ENCODE measurements at places on chromosomes 16 and 17.

DNA sequence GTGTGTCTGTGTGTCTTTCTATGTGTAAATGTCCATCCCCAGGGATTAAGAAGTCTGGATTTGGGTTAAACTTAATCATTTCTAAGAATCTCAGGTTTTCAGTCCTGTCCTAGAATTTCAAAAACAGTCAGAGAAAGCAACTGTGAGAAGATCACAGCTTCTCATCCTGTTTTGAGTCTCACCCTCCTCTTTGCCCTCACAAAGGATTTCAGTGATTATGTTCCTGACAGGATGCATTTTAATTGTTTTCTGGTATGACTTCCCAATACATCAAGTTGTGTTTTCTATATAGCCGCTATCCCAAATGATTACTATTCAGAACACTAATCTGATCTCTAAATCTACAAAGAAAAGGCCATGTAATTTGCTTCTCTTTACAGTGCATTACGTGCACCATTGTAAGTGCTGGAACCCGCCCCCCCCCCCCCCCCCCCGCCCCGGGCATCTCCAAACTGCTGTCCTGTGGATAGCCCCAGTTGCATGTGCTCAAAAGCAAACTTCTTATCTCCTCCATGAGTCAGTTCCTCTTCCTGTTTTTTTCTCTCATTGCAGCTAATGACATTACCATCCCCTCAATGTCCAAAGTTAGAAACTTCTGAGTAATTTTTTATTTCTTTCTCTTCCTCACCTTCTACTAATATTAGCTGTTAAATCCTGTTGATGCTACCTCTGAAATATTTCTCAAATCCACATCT, 73.9 kb downstream of the CDH13 start:
- DNase-seq, result no peak

GRCh38 chr17:9271989-9272388, 250.7 kb downstream of the NTN1 start:
- DNase-seq, result no peak

DNA sequence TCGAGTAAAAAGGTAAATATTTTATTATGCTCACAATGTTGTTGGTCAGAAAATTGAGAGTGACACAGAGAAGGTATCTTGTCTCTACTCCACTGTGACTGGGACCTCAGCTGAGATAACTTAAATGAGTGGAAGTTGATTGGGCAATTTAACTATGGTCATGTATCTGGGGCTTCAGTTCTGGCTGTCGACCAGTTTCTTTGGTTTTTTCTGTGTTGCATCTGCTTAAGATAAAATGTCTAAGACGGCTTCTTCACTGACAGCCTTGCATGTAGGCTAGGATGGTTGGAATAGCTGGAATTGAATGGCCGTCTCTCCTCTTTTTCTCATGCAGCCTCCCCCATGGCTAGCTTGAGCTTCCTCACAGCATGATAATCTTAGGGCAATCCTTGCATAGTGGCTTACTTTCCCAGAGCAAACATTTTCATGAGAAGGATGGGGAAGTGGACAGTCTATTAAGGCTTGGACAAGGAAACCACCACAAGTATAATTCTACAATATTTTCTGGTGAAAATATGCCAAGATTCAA, 433.7 kb downstream of the KIF2B start:
- DNase-seq, result no peak

DNA sequence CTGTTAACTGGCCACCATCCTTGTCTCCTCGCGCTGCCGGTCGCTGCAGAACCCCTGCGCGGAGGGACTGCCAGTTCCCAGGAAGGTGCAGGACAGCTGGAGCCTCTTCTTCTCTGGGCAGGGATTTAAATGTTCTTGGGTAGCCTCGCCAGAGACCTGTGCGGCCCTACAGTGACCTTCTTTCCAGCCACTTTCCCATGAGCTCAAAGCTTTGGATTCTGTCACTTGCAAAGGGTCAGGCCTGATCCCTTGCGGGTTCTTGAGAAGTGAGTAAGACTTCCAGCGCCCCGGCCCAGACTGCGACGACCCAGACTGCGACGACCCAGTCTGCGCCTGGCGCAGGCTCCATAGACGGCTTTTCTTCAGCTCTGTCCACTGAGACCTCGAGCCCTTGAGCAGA, 1.4 kb upstream of the SLFN5 start:
- DNase-seq, result peak; percentile 51

GRCh38 chr17:13017655-13018459, at the start of gene ELAC2:
TSS of gene ELAC2 (minus strand) at chr17:13018027. CDS start at chr17:13017947, 80 bp downstream.
- peak; percentile 96 for DNase-seq

GRCh38 chr16:26240807-26241206, 549.0 kb downstream of the HS3ST4 start:
- no peak for DNase-seq

DNA sequence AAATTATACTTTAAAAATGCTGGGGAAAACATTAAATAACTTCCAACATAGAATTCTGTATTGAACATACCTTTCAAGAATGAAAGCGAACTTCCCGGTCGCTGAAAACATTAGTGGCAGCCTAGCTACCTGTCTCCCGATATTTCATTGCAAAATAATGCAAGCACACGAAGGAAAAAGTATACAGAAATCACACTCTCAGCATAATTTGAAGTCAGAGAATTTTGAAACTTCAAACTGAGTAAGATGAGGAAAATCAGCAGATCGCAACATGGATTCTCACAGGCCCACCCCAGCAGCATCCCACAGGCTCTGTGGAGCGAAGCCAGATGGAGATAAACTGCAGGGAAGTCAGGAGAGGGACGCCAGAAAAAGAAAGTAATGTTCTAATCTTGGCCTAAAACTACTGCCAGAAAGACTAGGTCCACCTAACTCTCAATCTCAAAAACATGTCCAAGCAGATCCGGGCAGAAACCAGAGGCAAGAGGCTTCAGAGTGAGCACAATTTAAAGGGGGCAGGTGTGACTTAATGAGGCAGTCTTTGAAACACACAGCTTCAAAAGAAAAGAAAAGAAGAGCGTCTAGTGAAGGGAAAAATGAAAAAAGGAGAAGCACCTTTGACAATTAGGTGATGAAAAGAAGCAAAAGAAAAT, 4.8 kb upstream of the GOSR1 start:
- no peak for DNase-seq

GRCh38 chr17:74147966-74148365, 55.5 kb upstream of the RPL38 start:
- DNase-seq, result no peak

DNA sequence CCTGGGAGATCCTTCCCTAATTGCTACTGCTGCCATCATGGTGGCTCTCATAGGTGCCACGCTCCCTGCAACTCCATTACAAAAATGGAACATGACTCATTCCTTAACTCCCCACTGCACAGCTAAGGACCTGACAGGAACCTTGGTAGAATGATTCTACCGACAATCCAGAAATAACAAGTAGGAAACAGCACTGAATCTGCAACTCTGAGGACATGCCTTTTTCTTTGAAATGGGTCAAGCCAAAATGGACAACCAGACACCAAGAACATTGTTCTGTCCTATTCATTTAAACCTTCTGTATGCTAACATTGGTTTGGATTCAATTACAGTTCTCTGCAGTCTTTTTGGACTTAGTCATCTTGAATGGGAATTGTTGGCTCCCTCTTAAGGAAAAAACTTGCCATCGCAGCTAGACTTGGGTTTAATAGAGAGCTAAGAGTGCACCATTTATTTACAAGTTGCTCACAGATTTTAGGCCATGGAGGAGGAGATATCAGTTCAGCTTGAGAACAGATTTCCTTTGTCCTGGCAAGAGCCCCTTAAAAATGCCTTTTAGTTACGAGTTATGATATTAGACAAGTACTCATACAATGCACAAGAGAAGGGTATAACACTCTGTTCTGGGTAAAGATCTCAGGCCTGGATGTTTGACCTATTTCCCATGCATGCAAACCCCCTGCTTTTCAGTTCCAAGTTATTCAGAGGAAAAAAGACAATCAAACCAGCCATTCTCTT, 20.9 kb upstream of the NSRP1 start:
- DNase-seq, result no peak

DNA sequence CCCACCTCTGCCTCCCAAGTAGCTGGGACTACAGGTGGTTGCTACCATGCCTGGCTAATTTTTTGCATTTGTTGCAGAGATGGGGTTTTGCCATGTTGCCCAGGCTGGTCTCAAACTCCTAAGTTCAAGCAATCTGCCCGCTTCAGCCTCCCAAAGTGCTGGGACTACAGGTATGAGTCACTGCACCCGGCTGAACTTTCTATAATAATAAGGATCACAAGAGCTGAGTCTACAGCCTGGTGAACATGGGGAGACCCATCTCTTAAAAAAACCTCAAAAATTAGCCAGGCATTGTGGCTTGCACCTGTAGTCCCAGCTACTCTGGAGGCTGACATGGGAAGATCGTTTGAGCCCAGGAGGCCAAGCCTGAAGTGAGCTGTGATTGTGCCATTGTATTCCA, 53.5 kb downstream of the WDR59 start:
- DNase-seq, result no peak

DNA sequence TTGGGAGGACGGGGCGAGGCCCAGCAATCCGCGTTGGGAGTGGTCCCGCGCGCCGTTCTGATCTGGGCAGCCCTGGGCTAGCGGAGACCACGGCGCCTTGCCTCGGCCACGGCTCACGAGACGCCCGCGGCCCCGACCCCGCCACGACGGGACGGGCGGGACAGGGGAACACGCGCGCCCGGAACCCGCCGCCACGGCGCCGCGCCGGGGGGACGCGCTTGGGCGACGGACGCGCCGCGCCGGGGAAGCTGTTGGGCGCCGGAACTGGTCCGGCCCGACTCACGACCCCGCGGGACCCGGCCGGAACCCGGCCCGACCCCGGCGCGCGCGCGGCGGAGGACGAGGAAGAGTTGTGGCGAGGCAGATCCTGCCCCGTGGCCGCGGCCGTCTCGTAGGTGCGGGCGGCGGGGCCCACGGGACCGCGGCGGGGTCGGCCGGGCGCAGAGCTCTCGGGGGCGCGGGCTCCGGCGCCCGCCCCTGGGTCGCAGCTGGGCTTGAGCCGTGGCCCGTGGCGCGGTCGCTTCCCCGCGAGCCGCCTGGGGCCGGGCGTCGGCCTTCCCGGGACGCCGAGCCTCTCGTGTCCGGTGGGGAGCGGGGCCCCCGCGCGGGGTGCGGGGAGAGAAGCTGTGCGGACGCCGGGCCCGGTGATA, at the start of gene ACSF3:
ACSF3 (plus strand) TSS at position 251 of the 650 bp plus-strand sequence. CDS start 6,830 bp downstream, outside the sequence.
- DNase-seq, result peak; percentile 77

- DNase-seq, result no peak
These were observed 416 bp downstream of the METTL26 start for GRCh38 chr16:635573-636205.

DNA sequence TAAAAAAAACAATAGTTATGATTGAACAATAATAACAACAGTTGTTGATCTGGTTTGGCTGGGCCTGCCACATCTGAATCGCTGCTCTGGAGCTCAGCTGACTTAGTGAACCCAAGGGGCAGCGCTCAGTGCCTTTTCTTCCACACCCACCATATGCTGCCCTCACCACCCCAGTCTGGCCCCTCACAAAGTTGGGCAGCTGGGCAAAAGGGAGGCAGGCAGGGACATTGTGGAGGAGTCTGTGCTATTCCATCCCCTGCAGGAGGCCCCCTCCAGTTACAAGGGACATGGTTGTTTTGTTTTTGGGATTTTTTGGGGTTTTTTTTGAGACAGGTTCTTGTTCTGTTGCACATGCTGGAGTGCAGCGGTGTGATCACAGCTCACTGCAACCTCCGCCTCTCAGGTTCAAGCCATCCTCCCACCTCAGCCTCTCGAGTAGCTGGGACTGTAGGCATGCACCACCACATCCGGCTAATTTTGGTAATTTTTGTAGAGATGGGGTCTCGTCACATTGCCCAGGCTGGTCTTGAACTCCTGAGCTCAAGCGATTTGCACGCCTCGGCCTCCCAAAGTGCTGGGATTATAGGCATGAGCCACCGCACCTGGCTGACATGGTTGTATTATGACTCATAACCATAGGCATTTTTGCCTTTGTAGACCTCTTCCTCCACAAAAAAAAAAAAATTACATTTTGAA, 8.6 kb upstream of the PECAM1 start:
- no peak for DNase-seq

DNA sequence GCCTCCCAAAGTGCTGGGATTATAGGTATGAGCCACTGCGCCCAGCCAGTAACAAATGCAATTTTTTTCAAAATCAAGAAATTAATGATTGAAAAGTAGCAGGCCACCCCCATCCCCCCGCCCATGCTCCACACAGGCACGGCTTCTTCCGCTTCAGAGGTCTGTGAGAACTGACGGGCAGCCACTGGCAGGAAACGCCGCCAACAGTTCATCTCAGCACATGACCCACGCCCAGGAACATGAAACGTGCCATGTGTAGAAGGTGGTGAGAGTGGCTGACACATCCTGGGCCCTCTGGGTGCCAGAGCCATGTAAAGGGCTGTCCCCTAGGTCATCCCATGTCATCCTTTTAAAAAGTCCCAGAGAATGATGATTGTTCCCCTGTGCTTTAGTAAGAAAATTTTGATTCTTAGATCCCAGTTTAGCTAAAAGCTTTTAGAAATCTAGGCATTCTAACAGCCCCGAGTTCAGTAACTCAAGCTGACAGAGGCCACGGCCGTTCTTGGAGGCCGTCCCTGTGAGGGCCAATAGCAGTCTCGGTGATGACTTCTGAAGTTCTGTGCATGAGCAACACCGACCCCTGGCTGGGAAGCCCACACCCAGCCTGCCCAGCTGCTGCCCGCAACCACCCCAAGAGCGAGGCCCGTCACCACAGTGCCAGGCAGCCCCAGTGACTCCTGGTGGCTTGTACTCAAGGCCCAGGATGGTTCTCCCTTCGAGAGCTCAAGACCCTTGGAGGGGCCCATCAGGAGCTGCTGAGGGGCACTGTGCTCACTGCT, 52.1 kb downstream of the KLHDC4 start:
- peak; percentile 53 for DNase-seq

Data from stimulated activated CD4-positive, alpha-beta T cell treated with anti-CD3 and anti-CD28 coated beads, Interleukin-2, amount 100 ng/mL, for 24 hours (primary cell).